CD4-positive, alpha-beta T cell treated with Interleukin-2 at 100 ng/mL for 4 hours (primary cell): ENCODE measurements at places on chromosomes 11 and 22.

GRCh38 chr11:96335388-96335787, 7.6 kb downstream of the MAML2 start:
- DNase-seq, result no peak

GRCh38 chr11:92225568-92226330, 1.1 kb downstream of the FAT3 start:
- DNase-seq, result no peak

GRCh38 chr11:27505781-27506180, 788 bp downstream of the LIN7C start:
- DNase-seq, result no peak

GRCh38 chr11:35064114-35064800, 74.7 kb upstream of the CD44 start:
- DNase-seq, result no peak

- DNase-seq, result no peak
Observed at GRCh38 chr11:32259641-32260081, 168.8 kb downstream of the RCN1 start.

DNA sequence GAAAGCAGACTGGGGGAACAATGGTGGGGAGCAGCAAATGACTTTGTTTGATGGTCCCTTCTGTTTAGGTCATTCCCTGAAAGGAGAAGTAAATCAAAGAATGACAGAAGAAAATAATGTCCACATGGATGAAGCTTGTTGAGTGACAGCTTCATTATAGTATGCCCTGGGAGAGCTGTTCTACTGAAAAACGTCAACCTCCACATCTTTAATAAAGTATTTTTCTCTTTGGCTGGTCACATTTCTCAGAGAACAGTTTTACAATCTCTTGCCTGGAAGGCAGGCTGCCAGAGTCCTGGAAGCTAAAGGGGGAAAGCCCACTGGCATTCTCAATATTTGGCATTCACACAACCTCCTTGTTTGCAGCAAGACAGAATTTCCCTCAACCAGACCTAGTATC, 287.9 kb downstream of the SWAP70 start:
- no peak for DNase-seq

DNA sequence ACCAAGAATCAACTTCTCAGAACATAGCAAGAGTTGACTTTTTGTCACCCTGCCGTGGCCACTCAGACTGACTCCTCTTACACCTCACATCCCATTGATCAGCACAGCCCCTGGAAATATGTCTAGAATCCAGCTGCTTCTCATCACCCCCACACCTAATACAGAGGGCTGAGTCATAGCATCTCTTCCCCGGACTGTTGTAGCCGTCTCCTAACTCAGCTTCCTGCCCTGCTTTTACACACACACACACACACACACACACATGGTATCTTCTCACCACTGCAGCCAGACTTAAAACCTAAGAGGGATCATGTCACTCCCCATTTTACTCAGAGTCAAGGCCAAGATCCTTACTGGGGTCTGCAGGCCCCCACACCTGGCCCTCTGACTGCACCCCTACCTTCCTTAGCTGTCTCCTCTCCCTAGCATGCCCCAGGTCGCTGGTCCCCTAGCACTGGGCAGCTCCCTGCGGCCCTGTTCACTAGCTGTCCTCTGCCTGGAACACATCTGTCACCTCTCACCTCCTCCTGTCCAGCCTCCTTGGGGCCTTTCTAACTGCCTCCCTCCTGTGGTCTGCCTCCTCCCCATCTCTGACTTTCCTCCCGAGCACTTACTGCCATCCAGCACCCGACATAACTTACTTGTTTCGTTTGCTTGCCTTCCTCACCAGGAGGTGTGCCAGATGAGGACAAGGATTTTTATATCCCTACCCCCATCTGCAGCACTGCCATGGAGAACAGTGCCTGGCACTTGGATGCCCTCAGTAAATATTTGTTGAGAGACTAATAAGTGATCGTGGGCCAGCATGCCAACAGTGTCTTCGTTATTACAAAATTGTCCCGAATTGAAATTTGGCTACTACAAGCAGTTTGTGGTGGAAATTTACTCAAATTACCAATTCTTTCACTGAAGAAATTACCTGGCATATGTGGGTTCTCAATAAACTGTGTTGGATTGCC, 61.9 kb downstream of the BMAL1 start:
- DNase-seq, result peak; percentile 72

DNA sequence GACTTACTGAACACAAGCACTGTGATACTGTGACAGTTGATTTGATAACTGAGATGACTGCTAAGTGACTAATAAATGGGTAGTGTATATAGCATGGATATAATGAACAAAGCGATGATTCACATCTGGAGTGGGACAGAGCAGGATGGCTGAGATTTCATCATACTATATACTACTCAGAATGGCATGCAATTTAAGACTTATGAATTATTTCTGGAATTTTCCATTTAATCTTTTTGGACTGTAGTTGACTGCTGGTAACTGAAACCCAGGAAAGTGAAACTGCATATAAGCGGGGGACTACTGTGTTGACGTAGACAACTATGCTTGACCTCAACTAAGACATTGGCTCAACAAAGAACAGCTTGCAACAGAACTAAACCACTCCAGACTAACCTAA, 20.0 kb upstream of the NUCB2 start:
- DNase-seq, result no peak

- DNase-seq, result peak; percentile 30
Observed at GRCh38 chr11:60905551-60906113, 753 bp downstream of the PRPF19 start.

DNA sequence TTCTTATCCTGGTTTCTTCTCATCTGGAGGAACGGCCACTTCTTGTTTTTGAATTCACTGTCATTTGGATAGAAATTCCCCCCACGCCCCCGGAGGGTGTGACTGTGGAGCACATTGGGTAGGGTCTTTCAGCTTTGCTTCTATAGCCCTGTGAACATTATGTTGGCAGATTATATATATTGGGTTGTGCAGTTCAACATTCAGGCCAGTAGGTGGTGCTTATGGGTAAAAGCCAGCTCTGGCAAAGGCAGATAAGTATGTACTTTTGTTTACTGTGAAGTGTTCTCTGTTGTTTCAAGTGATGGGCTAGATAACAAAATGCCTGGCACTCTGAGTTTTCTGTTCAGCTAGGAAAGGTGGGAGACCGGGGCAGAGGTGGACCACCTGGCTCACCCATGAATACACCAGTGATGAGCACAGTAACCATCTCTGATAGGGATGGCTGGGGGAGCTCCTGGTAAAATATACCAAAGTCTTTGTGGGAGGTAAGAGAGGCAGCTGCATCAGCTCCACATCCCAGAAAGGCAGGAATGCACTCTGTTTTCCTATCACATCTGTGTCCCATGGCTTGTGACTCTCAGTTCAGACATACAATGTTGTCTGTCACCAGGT, 1348.2 kb upstream of the RAG2 start:
- no peak for DNase-seq
